ENCODE measurements at places on chromosomes 5 and 9.

DNA sequence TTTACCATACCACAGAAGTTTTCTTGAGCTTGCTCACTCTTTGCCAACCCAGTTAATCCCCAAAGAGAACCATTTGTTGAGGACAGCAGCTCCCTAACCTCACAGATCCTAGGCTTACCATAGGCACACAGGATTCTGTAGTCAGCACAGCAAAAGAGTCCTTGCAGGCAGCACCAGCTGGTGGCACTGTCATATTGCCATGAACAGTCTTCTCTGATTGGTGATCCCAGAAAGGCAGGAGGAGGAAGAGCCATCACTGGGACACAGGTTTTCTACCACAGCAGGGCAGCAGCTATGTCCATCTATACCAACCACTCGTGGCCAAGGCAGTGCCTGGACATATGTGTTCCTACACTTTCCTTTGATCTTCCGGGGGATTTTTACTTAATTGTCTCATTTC, 297.1 kb upstream of the CD180 start:
- peak; percentile 16 for DNase-seq

- no peak for DNase-seq
These were observed 623 bp upstream of the OR13F1 start for GRCh38 chr9:104503440-104503839.

DNA sequence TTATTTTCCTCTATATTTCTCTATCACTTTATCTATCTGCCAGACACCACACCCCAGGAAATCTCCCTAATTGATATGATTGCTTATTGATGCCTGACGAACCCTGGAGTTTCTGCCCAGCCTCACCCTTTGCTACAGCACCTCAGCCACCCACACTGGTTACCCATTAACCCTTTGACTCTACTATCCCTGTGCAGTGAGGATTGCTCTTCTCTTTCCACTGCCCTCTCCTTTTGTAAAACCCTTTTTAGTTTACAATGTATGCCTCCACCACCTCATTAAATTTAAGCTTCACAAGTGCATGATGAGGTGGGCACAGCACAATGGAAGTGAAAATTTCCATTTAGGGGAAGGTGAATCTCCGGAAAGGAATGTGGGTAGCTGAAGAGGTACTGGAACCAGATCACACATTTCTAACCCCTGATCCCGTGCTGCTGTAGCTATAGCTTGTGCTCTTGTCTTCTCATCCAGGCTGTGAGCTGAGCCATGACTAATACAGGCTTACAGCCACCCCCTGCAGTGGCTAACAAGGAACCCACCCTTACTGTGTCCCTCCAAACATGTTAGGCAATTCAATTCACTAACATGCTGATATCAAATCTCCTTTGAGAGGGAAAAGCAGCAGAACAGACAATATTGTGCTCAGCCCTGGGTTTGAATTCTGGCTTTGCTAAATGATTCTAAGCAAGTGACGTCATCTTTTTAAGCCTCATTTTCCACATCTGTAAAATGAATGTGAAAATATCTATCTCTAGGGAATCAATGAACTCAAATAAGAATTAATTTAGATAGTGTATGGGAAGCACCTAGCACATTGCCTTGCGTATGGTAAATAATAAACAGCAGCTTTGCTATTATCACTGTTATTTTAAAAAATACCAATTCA, 186.9 kb upstream of the TRIM32 start:
- DNase-seq, result no peak

GRCh38 chr9:108551030-108551841, 304.6 kb downstream of the ACTL7B start:
- no peak for DNase-seq

DNA sequence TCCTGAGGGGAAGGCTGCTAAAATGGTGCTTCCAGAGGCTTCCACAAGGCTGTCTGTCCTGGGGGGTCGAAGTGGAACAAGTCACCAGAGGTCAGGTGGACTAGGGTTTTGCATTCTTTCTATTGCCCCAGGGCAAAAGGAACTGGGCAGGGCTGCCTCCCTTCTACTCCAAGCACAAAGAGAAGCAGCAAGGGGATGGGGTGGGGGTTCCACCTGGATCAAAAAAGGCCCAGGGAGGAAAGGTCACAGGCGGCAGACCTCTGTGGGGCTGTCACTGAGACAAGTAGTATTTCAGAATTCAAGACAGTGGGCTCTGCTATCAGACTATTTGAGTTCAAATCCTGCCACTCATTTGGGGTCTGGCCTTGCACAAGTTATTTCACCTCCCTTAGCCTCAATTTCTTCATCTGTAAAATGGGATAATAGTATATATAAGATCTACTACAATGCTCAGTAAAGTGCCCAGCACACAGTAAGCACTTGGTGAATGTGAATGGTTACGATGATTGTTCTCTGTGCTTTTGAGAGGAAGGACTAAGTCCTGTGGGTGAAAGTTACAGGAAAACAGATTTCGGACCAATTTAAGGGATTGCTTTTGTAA, 1.9 kb upstream of the ARSI start:
- DNase-seq, result no peak

DNA sequence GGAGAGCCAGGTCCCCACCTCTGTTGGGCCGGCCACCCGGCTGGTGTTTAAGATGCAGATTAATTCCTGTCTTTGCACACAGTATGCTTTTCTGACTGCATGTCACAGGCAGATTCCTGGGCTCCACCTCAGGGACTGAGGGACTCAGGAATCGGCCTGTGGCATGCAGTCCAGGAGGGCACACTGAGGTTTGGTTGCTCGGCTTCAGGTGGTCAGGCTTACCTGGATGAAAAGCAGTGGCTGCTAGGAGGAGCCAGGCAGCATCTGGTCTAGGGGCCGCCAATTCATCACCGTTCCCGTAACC, 1.1 kb downstream of the WDR5 start:
- DNase-seq, result peak; percentile 68

DNA sequence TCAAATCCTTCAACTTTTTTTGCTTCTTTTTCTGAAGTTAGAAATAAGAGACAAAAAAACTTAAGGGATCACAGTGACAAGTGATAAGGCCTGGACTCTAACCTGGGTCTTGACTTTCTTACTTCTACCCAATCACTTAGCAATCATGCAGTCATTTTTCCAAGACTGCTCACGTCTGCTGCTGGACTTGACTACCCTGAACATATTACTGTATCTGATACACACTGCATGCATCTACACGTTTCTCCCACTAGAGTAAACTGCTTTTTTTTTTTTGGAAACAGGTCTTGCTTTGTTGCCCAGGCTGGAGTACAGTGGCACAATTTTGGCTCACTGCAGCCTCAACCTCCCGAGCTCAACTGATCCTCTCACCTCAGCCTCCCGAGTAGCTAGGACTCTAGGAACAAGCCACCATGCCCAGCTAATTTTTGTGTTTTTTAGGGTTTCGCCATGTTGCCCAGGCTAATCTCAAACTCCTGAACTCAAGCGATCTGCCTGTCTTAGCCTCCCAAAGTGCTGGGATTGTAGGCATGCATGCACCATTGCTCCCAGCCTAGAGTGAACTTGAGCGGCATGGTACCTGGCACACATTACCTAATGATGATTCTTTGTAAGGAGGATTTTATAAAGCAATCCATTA, 7.4 kb downstream of the PLIN2 start:
- DNase-seq, result no peak

- DNase-seq, result no peak
These were observed 52.4 kb downstream of the GOLM1 start for GRCh38 chr9:86046930-86047341.

- no peak for DNase-seq
These were observed 111.7 kb downstream of the JAKMIP2 start for GRCh38 chr5:147670815-147671214.

GRCh38 chr5:65828022-65828896, 98.1 kb upstream of the ERBIN start:
- no peak for DNase-seq

DNA sequence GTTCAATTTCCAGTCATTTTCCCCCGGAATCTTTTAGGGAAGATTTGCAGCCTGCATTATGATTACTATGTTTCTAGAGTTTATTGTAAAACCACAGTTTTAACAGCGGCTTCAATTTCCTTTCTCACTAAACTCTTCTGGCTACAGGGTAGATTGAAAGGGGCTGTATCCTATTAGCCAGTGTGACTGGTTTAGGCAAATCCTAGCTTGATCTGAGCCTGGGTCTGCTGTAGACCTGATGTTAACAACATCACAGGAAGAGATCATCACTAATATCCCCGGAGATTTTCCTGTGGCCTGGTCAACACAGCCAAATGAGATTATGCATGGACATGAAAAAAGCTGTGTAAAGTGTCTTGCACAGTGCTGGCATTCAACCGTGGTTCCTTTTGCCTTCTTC, 33.4 kb downstream of the STOM start:
- DNase-seq, result no peak

DNA sequence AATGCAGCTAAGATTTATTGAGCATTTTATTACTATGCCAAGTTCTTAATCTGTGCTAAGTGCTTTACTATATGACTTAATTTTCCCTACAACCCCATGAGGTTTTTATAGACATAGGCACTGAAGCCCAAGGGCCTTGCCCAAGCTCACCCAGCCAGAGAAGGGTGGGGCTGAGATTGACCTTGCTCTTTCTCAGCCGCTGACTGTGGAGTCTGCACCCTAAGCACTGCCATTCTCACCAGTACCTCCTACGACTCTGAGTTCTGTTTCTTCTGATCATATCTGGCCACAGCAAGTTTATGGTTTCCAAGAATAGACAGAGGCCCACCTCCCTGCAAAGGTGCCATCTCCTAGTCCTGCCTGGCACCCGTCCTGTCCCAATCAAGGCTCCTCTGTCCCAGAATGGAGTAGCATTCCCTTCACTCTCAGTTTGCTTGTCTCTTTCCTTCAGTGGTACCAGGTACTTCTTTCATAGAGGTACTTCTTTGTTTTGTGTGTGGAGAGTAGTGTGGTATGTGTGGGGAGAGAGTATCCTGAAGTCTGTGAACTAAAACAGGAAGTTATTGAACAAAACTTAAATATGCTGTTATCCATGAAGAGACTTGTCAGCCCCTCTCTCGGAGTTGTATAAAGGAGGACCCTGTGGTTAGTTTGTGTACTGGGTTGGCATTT, 42.6 kb downstream of the CSF1R start:
- no peak for DNase-seq

DNA sequence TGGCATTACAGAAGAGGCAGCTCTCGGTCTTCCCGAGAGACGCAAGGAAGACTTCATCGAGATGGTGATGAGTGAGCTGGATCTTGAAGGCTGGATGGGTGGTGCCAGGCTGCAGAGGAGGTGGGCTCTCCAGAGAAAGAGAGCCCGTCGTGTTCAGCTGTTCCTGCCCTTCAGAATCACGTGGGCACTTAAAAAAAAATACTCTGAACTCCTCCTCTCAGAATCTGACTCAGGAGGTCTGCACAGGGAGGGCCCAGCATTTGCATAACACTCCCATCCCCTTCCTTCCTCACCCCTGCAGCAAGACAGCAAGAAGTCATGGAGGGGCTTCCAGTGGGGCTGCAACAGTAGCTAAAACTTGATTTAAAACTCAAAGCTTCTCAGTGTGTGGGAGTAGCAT, 203.0 kb downstream of the ATPSCKMT start:
- DNase-seq, result no peak

GRCh38 chr9:85610074-85610860, 131.5 kb downstream of the AGTPBP1 start:
- DNase-seq, result peak; percentile 81

DNA sequence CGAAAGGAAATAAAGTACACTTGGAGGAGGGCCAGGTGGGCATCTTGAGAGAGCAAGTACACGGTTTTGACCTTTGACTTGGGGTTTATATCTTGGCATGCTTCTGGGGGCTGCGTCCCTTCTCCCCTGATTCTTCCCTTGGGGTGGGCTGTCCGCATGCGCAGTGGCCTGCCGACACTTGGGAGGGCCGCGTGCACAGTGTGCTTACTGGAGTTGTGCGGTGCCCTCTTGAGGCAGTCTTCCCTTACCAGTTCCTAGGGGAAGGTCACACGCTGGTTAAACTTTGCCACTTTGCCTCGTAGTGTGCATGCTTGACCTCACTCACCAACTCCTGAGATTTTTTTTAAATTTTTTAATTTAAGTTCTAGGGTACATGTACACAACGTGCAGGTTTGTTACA, 4.3 kb upstream of the CLPTM1L start:
- no peak for DNase-seq

DNA sequence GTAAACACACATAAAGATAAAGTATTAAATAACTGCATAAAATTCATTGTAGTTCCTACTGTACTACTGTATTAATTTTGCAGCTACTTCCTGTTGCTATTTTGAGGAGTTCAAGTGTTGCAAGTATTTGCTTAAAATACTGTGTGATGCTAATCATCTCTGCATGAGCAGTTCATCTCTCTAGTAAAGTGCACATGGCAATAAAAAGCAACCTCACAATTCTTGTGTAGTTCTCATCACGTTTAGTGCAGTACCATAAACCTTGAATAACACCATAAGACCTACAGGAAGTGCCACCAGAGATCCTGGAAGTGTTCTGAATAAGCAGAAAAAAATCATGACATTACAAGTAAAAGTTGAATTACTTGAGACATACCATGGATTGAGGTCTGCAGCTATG, 34.6 kb downstream of the CPLANE1 start:
- DNase-seq, result no peak

- peak; percentile 72 for DNase-seq
These were observed at the start of gene GRK6 for GRCh38 chr5:177426566-177427210. TSS of gene GRK6 (plus strand) at chr5:177426676. CDS start at chr5:177426846, 170 bp downstream.

DNA sequence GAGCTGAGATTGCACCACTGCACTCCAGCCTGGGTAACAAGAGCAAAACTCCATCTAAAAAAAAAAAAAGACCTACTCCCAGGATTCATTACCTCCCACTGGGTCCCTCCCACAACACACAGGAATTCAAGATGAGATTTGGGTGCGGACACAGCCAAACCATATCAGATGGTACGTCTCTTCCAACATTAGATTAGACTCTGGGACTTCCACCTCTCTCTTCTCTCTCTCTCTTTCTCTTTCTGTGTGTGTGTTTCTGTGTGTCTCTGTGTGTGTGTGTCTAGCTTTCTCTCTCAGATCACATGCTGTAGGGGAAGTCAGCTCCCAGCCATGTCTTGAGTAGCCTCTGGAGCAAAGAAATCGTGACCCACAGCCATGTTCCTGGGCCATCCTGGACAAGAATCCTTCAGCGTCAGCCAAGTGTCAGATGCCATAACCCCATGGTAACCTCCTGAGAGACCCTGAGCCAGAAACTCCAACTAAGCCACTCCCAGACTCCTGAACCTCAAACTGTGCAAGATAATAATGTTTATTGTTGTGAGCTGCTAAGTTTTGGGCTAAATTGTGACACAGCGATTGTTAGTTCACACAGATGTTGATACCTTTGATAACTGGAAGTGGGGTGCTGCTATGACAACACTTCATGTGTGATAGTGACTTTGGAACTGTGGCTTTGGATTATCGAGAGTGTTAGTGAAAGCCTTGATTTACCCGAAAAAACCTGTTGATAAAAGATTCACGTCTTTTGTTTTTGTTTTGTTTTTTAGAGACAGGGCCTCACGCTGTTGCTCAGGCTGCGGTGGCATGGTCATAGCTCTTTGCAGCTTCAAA, 4.1 kb upstream of the CMBL start:
- no peak for DNase-seq

- DNase-seq, result no peak
These were observed 19.8 kb downstream of the TTC23L start for GRCh38 chr5:34858790-34859189.
